ENCODE measurements at places on chromosomes 5 and 9.
A peak's percentile ranks its signal among the peaks of the same experiment; 100 is the strongest.

DNA sequence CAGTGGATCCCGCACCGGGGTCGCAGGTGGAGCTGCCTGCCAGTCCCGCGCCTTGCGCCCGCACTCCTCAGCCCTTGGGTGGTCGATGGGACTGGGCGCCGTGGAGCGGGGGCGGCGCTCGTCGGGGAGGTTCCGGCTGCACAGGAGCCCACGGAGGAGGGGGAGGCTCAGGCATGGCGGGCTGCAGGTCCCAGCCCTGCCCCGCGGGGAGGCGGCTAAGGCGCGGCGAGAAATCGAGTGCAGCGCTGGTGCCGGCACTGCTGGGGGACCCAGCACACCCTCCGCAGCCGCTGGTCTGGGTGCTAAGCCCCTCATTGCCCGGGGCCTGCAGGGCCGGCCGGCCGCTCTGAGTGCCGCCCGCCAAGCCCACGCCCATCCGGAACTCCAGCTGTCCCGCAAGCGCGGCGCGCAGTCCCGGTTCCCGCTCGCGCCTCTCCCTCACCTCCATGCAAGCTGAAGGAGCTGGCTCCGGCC lies 120.6 kb upstream of the MEF2C start:
- no peak for DNase-seq

DNA sequence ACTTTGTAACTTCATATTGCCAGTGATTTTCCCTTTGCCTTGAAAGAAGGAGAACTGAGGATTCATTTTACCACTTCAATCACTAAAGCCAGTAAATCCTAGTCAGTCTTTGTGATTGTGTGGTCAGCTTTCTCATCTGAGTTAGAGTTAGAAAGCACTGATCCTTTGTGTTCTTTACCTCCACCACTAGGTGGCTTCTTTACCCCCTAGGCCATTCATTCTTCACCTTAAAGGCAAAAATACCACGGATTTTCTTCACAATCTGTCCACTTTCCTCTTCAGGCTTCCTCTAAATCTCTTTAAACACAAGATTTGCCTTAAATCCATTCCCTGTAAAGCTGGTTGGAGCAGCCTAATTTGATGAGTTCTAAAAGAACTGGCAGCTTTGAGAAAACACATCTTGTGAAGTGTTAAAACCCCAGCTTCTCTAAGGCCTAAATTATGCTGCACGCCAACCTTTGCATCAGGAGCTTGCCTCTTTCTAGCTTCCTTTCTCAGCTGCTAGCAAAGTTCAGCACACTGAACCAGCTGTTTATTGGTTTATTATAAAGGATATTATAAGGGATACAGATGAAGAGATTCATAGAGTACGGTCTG lies 20.4 kb downstream of the BDP1 start:
- DNase-seq: no peak

- DNase-seq: no peak
Observed at GRCh38 chr5:124130816-124131215, 615.6 kb downstream of the ZNF608 start.

DNA sequence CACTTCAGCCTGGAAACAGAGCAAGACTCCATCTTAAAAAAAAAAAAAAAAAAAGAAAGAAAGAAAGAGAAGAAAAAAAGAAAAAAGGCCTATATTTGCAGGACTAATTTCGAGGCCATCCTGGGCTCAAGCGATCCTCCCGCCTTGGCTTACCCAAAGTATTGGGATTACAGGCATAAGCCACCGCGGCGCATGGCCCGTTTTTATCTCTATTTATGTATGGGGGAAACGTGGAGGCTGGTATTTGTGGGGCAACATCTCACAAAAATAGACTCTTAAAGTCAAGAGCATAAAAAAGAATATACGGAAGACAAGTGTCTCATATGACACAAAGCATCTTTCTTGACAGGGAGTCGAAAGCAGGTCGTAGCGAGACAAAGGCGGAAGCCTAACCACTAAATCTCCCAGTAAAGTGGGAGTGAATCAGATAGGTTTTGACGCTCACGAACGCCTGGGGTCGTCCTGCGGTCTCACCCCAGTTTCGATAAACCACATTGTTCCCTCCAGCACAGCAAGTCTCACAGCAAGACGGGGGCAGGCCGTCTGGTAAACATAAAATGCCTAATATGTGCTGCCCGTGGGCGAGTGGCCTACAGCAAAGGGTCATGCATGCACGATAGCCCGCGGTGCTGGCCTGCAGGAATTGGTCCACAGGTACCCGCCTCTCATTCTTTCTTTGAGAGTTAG lies 1.8 kb upstream of the TRIM41 start:
- DNase-seq: peak; percentile 59

DNA sequence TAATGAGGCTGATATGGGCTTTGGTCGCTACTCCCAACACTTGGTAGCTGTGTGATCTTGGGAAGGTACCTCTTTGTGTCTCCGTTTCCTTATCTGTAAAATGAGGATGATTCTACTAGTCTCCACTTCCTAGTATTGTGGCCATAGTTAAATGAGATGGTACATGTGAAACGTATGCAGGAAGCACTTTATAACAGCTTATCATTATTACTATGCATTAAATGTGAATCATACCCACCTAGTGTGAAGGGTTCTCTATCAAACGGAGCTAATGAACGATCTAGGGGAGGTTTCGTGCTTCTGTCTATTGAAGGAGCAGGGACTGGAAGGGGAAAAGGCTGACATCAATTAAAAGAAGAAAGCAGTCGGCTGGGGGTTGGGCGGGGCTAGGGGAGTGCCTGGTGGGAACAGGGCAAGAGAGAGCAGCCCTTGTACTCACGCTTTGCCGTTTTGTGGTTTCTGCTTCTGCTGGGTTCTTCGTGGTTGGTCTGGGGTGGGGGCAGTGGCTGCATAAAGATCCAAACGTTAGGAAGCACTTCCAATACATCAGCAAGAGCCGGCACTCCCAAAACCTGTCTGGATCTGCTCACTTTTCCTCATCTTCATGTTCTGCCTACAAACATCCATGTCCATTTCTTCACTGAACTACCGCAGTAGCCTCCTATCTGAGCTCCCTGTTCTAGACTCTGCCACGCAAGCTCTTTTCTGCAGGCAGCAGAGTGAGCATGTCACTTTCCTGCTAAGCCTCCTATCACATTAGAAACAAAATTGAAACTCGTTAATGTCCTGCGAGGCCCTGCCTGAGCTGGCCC lies 30.8 kb downstream of the LCP2 start:
- peak; percentile 59 for DNase-seq

DNA sequence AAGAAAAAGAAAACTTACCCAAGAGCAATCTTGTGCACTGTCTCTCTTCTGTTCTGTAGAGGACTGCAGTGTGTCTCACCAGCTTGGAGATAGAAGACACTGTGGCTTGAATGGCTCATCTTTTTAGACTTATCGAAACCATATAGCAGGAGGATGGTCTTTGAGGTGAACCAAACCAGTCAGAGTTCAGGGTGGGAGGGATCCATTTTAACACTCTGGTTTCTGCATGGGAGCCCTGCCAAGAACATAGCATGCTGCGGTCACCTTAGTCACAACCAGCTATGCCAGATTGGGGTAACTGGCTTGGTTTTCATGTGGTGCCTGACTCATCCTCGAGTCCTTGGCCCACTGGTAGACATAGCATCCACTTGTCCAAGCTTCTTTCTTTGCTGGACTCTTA lies 135.1 kb downstream of the PAPPA start:
- DNase-seq: no peak

- DNase-seq: no peak
Observed at GRCh38 chr5:19676895-19677294, 311.1 kb downstream of the CDH18 start.

- no peak for DNase-seq
Observed at GRCh38 chr5:56406838-56407237, 173.7 kb upstream of the ANKRD55 start.

- no peak for DNase-seq
Observed at GRCh38 chr9:99353408-99353807, 131.3 kb downstream of the SEC61B start.

GRCh38 chr5:1445313-1445688 lies at the start of gene SLC6A3:
TSS of gene SLC6A3 (minus strand) at chr5:1445440. CDS start at chr5:1443197, 2,243 bp downstream.
- DNase-seq: peak; percentile 10

GRCh38 chr9:95954940-95955339 lies 79.4 kb downstream of the ERCC6L2 start:
- DNase-seq: no peak

DNA sequence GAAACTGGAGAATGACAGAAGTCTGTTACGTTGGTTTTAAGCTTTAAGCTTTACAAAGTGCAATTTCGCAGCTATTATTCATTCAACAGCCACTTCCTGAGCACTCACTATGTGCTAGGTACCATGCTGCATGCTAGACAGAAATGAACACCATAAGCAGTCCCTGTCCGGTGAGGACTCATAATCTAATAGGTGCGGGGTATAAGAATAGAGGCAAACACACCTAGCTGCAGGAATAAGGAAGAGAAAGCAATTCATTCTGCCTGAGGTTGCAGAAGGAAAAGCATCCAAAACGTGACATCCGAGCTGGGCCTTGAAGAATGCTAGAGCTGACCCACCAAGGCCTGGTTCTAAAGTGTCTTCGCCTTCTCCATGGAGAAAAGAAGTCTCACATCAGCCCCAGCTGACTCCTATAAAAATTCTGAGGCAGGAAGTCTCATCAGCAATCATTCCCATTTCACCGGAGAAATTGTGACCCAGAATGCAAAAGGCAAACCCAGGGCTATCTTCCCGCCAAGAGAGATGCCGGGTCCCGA lies 542 bp downstream of the FKBP15 start:
- peak; percentile 2 for DNase-seq

DNA sequence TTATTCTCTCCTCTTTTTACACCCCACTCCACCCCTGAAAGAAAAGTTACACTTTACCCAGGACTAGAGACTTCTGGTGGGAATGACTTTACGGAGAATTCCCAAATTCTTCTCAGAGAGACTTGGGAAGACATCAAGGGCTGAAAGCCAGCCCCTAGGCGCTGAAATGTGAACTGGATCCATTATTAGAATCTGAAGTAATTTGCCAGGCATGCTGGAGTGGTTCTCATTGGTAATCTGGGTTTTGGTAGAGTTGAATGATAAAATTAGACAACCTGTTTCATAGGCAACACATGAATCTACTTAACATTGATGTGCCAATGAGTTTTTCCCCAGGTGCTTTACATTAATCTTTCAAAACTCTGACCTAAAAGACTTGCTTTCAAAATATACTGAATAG lies 324.8 kb downstream of the ADAMTS6 start:
- no peak for DNase-seq

DNA sequence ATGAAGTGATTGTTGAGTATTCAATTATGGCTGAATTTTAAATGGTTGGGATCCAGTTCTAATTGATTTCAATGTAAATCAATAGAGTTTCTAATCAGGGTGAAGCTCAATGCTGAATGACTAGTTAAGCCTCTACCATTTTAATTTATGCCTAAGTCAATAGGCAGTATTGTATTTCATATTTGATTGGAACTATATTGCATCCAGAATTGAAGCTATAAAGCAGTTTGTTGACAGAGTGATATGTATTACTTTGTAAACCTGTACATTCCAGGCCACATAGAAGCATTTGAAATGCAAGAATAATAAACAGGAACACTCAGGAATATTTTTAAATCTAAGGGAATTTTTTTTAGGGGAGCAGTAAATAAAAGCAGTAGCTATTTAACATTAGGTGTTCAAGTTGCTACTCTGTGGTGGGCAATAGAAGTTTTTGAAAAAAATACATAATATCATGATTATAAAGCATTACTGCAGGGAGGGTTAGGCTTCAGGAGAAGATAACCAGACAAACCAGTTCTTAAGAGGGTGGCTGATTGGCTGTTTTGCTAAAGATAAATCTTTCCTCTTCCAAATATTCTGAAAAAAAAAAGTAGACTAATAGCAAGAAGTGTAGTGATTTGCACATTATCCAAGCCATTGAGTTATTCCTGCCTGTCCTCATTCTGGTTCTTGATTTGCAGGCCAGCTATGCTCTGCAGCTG lies 492.0 kb upstream of the MEF2C start:
- no peak for DNase-seq

GRCh38 chr5:94983861-94984535 lies 300.9 kb downstream of the MCTP1 start:
- no peak for DNase-seq

DNA sequence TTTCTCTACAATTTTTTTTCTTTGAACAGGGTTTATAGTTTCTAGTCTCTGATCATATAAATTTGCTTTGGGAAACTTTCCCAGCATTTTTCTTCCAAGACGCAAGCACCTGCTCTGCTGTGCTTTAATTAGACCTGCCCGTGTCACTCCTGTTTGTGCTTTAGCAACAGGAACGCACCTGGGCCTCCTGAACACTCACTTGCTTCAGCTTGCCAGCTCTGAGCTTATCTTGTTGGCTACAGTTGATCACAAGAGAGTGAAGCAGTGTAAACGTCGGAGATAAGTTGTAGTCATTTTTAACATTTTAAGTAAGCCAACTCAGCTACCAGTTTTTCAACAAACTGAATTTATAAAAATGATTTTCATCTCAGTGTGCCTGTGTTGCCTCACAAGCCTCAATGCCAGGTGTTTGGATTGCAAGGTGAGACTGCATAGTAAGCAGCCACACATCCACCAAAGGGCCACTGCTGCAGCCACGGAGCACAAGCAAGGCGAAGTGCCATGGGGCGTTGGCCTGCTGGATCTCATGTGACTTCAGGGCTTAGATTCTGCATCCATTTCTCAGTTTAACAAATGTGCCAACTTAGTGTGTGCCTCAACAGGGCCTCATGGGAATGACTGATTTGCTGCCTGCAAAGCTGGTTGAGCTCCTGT lies 166.9 kb downstream of the TRIO start:
- no peak for DNase-seq

DNA sequence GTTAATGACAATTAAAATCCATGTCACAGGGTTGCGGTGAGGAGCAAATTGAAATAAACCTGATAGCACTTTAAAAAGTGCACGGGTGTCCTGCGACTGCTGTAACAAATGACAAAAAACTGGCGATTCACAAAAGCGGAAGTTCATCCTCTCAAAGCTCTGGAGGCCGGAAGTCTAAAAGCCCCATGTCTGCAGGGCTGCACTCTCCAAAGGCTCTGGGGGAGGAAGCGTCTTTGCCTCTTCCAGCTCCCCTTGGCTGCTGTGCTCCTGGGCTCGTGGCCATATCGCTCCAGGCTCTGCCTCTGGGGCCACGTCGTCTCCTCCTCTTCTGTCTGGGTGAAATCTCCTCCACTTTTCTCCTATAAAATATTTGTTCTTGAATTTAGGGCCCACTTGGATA lies 273.9 kb upstream of the IRX2 start:
- DNase-seq: no peak

- no peak for DNase-seq
Observed at GRCh38 chr9:129650680-129651235, 8.8 kb upstream of the ASB6 start.

- DNase-seq: no peak
Observed at GRCh38 chr9:25350011-25350410, 328.2 kb downstream of the TUSC1 start.

- DNase-seq: no peak
Observed at GRCh38 chr5:65203746-65204145, 278.0 kb downstream of the ADAMTS6 start.

GRCh38 chr5:171537070-171537849 lies 117.8 kb downstream of the FGF18 start:
- DNase-seq: no peak

DNA sequence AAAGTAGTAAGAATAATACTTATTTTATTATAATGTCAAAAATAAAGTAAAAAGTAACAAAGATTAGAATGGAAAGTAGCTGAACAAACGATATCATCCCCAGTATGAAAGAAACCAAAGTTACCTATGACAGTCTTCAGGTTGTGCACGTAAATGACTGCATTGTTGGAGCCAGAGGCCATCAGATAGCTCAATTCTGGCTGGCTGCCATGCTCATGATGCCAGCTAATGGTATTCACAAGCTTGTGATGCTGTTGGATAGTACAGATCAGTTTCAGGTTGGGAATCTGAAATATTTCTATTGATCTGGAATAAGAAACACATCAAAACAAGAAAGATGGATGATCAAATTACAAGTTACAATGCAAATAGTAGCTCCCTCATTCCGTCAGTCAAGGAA lies 21.1 kb downstream of the GEMIN5 start:
- DNase-seq: no peak
